Karpas-422 (cell line): ENCODE measurements at places on chromosomes 7 and 10. TPM values are rescaled to one million over a fixed set of nuclear protein-coding genes. Genes with fewer than 3 reads are reported as not detected.

The ABCB1 gene
- total RNA-seq, result not detected in 2 replicates

The OR13A1 gene
- total RNA-seq, result 3.2 and 9.7 TPM in 2 replicates

The C10orf71 gene
- total RNA-seq, result not detected in 2 replicates

The ANKRD1 gene
- total RNA-seq, result not detected in 2 replicates

The DKK1 gene
- total RNA-seq, result not detected in 2 replicates

The SOSTDC1 gene
- total RNA-seq, result not detected in 2 replicates

The CABCOCO1 gene
- not detected in 2 replicates for total RNA-seq

The SRGN gene
- 18.3 and 56.4 TPM in 2 replicates for total RNA-seq

The PIK3AP1 gene
- total RNA-seq, result 131 and 162 TPM in 2 replicates

The AKR1C4 gene
- total RNA-seq, result not detected in 2 replicates

The POLR1F gene
- total RNA-seq, result 11.2 and 21.1 TPM in 2 replicates

The ZP3 gene
- not detected in 2 replicates for total RNA-seq

The CALY gene
- total RNA-seq, result not detected in 2 replicates

The ZNF786 gene
- 4.4 and 8.7 TPM in 2 replicates for total RNA-seq

The RRP12 gene
- 16.2 and 16.5 TPM in 2 replicates for total RNA-seq

The AOAH gene
- total RNA-seq, result 1.4 TPM in 1 of 2 replicates, not detected in the other

The C10orf120 gene
- total RNA-seq, result not detected in 2 replicates

The DUS4L gene
- total RNA-seq, result 24.4 and 26.5 TPM in 2 replicates

The C10orf67 gene
- not detected in 2 replicates for total RNA-seq

The HOGA1 gene
- total RNA-seq, result 0.79 TPM in 1 of 2 replicates, not detected in the other

The SKIDA1 gene
- 0.22 and 1.5 TPM in 2 replicates for total RNA-seq

The MYO1G gene
- total RNA-seq, result 62.4 and 130 TPM in 2 replicates

The LIPF gene
- total RNA-seq, result 0.22 TPM in 1 of 2 replicates, not detected in the other

The GDF2 gene
- not detected in 2 replicates for total RNA-seq

The ACTL6B gene
- total RNA-seq, result not detected in 2 replicates

The TCAF2 gene
- total RNA-seq, result 0.07 and 0.11 TPM in 2 replicates

The ITGA8 gene
- not detected in 2 replicates for total RNA-seq

The ZNF365 gene
- total RNA-seq, result not detected in 2 replicates

The CEP55 gene
- total RNA-seq, result 14.6 and 16.5 TPM in 2 replicates

The CAMK2B gene
- not detected in 2 replicates for total RNA-seq
